ENCODE measurements at places on chromosomes 2 and 18.

DNA sequence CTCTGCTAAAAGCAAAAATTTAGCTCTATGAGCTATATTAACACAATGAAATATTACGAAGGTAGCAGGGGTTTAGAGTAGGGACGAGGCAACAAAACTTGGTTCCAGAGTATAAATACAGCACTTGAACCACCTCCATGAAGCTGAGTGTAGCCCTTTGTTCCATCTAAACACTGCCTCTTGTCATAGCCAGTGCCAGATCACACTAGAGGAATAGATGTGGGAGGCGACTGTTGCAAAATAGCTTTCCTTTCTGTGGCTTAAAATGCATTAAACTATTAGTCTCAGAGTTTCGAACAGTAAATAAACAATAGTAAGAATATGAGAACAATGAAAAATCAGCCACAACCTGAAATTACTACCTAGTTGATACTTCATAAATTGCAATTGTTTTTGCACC lies 29.8 kb downstream of the PIEZO2 start:
- no peak for DNase-seq

DNA sequence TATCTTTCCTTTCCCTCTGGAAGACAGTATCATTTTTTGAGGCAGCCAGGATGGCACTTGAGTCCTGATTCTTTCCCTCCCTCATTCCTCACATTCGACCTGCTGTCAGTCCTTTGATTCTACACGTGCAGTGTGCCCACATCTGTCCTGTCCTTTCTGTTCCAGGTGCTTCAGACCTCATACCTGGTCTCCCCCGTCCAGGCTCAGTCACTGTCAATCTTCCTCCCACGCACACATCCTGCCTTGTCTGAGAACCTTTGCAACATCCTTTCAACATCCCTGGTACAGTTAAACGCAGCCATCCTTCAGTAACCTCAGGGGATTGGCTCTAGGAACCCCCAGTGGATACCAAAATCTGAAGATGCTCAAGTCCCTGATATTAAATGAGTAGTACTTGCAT lies 10.1 kb downstream of the BCL2 start:
- DNase-seq = no peak

GRCh38 chr2:128324897-128325410 lies 6.3 kb upstream of the HS6ST1 start:
- DNase-seq = no peak

DNA sequence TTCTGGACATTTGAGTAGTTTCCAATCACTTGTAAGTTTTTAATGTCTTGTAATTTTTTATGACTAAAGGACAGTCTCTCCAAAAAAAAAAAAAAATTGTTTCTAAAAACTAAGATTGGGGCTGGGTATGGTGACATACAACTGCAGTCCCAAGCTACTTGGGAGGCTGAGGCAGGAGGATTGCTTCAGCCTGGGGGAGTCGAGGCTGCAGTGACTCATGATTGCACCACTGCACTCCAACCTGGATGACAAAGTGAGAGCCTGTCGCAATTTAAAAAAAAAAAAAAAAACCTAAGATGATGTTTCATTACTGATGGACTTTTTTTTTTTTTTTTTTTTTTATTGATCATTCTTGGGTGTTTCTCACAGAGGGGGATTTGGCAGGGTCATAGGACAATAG lies 34.4 kb upstream of the PKDCC start:
- DNase-seq = no peak

- no peak for DNase-seq
Observed at GRCh38 chr2:108260773-108261172, 21.0 kb downstream of the SULT1C3 start.

DNA sequence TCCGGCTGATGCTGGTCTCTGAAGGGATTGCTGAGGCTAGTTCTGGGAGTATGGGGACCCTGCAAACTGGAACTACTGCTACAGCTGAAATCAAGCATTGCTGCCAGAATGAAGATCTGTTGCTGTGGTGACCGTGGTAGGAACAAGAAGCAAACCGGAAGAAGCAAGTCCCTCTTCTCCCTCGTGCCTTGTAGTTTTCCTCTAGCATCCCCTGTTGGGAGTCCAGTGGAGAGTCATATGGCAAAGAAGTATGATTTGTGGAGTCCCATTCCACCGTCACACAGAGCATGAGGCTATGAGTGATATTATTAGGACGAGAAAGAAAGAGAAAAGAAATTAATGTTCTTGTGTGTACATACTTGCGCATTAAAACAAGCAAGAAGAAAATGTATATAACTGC lies 138.8 kb upstream of the SP5 start:
- DNase-seq = no peak

- no peak for DNase-seq
Observed at GRCh38 chr2:46010925-46011490, 286.2 kb upstream of the EPAS1 start.

DNA sequence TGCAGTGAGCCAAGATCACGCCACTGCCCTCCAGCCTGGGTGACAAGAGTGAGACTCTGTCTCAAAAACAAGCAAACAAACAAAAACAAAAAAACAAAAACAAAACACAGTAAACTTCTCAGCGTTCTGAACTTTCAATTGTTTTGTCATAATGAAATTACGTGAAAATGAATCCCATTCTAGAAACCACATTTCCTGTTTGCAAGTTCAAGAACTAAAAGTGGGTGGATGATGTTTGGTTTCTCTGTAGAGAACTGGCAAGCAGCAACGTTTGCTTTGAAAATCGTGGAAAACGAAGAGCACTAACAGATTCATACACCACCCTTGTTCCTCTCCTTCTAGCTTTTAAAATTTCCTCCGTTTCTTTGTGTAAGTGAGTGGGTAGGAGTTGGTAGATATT lies 226.1 kb upstream of the LYPD1 start:
- no peak for DNase-seq

GRCh38 chr2:53636596-53636995 lies 131.0 kb upstream of the CHAC2 start:
- DNase-seq = no peak

GRCh38 chr18:48099481-48100164 lies 169.2 kb upstream of the SMAD2 start:
- DNase-seq = no peak

GRCh38 chr2:173822889-173823542 lies 142.2 kb downstream of the SP3 start:
- DNase-seq = no peak

DNA sequence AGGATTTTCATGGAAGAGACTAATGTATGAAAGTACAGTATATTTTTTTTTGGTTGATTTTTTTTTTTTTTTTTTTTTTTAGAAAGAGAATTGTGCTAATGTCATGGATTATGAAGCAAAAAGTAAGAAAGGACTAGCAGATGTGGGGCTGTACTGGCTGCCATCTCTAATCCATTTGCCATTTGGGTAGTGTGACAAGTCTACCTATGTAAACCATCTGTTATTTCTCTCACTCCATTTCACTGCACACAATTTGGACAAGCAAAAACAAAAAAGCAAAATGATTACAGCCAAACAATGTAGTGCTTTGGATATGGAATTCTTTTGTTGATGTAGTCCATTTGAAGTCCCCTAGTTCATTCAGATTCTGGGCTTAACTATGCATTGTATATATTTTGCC lies 1355.4 kb downstream of the LRP1B start:
- no peak for DNase-seq

DNA sequence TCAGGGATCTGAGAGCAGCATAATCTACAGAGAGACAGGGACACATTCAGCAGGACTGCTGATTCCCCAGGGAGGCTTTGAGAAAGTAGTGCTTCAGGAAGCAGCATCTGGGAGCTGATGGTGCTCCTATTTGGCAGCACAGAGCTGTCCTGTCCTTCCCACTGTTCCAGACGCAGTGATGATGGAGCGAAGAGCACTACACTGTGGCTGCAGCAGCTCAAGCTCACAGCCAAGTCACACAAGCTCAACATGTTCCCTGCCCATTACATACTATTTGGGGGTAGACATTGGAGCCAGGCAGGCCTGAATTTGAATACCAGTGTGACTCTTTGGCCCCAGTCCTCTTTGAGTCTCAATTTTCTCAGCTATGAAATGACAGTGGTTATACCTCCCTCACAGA lies 15.2 kb upstream of the GALM start:
- no peak for DNase-seq

GRCh38 chr2:89829828-89830227 lies 1138.4 kb downstream of the RPIA start:
- no peak for DNase-seq

GRCh38 chr2:240946046-240946445 lies 39.9 kb downstream of the CROCC2 start:
- DNase-seq = no peak

DNA sequence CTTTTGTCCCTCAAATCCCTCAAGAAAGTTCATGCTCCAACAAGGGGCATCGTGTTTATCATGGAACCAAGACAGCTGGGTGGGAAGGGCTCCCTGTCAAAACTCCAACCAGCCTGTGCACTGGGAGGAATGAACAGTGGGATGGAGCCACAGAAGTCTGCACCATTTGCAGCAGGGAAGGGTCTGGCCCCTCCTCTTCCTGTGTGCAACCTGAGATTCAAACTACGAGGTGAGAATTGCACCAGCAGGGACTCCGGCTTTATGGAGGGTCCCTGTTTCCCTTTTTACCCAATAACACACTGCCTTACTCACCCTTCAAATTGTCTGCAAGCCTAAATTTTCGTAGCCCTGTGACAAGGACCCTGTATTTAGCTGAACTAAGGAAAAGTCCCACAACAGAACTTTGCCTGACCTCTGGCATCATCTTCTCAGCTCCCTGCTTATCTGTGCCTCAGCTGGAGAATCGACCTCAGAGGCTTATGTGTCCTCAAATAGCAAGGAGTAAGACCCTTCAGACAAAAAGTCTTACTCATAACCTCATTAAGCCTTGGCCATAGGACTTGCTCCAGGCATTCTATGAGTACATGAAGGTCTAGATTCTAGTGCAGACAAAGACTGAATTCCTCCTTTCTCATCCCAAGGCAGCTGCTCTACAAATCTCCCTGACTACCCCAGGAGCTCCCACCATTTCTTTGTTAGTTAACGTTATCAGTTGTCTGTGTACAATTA lies 178.3 kb upstream of the SERPINE2 start:
- DNase-seq = no peak

- no peak for DNase-seq
Observed at GRCh38 chr2:68417926-68418325, 49.2 kb downstream of the FBXO48 start.

DNA sequence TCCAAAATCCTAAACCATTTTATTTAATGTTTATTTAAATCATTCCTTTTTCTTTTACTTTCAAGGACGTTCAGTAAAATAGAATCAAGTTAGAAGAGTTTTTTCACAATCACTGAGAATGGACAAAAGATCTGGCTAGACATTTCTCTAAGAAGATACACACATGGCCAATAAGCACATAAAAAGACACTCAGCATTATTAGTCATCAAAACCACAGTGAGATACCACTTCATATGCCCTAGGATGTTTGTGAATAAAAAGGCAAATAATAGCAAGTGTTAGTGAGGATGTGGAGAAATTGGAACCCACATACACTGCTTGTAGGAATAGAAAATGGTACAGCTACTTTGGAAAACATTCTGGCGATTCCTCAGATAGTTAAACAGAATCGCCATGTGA lies 76.1 kb downstream of the RHBDD1 start:
- no peak for DNase-seq

DNA sequence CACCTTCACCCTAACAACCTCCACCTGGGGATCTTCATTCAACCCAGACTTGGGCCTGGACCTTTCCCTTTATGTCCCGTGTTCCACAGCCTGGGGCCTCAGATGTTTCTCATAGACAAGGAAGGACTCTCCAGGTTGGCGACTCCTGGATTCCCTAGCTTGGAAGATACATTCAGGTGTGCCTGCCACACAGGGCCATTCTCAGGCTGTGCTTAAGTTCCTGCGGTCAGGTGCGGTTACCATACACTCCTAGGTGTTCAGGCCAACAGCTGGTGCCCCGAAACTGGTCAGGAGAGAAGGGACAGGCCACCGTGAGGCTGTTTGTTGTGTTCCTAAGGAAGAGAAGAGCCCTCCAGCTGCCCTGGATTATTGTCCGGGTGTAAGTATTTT lies 15.6 kb downstream of the SLC4A3 start:
- DNase-seq = no peak

GRCh38 chr2:10521356-10522169 lies 73.4 kb upstream of the ODC1 start:
- DNase-seq = no peak

DNA sequence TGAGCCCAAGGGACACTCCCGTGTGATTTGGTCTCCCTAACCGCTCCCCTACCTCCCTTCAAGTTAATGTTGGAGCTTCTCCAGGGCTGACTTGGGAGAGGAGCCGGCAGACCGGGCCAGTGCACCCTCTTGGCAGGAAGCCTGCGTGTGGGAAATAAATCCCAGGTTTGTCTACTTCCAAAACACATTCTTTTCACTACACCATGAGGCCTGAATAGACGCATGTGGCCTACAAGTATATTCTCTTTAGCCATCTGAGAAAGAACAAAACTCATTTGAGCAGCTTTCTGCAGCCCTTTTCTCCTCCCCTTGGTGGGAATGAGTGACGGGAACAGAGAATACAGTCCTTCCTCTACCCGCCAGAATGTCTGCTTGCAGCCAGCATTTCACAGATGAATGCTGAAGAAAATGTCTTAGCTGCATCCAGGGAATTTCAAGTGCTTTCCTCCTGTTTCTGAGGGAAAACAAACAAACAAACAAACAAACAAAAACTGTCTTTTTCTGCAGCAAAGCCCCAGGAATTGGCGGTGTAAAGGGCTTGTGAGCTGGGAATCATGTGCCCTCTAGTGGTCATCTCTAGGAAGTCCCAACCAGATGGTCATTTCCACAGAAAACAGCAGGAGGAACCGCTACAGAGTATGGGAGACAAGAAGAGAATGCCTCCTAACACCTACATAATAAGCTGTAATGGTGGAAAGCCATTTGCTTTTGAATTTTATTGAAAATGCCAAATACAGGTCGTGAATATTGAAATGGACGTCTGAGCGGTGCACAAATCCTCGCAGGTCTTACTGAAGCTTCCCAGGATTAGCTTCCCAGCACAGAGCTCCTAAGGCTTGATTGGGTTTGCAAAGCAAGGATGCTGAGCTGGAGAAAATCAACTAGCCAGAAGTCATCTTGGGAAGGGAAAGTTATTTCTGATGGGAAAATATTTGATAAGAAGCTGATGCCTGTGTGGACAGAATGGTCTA lies 41.2 kb upstream of the DAPL1 start:
- DNase-seq = peak; percentile 63

GRCh38 chr2:36482576-36483214 lies 115.3 kb downstream of the FEZ2 start:
- no peak for DNase-seq

- no peak for DNase-seq
Observed at GRCh38 chr2:118091631-118092030, 3.4 kb downstream of the INSIG2 start.

GRCh38 chr18:34189656-34190435 lies 34.9 kb downstream of the NOL4 start:
- no peak for DNase-seq

- no peak for DNase-seq
Observed at GRCh38 chr2:20314562-20315501, 35.8 kb downstream of the PUM2 start.
